ENCODE measurements at places on chromosomes 4 and X.

- no peak for DNase-seq
Measured at GRCh38 chrX:154834562-154834961, at the start of gene SMIM9. TSS of gene SMIM9 (minus strand) at chrX:154834662. CDS start at chrX:154830856, 3,806 bp downstream.

DNA sequence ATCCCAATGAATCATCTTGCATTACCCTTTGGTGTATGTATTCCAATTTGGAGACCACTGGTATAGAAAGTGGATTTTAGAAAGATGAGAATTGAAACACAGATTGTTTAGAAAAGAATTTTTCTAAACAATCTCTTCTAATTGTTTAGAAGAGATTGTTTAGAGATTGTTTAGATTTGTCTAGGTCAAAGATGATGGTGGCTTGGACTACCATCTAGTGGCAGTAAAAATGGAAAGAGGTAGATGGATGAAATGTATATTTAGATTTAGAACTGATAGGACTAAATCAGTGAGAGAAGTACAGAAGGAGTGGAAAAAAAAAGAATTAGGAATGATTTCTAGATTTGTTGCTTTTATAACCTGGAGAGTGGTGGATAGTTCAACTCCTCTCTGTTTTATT lies 70.6 kb downstream of the ARSJ start:
- no peak for DNase-seq

DNA sequence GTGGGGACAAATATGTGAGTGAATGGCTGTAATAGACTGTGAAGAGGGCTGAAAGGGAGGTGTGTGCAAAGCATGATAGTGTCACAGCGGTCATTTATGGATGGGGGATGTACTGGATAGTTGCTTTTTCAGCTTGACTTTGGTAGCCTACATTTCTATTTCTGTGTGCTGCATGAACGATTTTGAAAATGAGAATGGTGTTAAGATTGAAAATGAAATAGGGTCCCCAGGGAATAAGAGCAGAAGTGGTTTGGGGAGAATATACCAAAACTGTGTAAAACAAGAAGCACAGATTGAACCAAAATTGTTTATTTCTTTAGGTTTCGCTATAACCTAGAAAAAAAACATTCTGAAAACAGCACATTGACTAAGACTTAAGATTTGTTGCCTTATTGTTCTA lies 58.8 kb upstream of the CLNK start:
- no peak for DNase-seq

GRCh38 chr4:28482580-28483270 lies 1622.1 kb downstream of the STIM2 start:
- no peak for DNase-seq

GRCh38 chr4:71473541-71474240 lies 134.9 kb downstream of the SLC4A4 start:
- no peak for DNase-seq

DNA sequence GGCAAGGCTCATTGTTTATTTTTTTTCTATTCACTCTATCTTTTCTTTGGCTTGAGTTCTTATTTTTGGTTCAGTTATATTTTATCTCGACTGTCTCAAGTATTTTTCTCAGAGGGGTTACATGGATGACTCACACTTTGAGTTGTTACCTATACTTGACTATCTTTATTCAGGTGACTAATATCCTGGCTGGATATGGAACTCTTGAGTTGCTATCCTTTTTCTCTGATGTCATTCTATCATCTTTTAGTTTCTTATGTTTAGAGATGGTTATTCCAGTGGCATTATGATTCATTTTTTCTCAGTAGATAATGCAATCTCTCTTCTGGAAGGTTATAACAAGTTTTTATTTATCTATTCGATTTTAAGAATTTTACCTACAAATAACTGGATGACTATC lies 117.9 kb downstream of the COX18 start:
- no peak for DNase-seq

DNA sequence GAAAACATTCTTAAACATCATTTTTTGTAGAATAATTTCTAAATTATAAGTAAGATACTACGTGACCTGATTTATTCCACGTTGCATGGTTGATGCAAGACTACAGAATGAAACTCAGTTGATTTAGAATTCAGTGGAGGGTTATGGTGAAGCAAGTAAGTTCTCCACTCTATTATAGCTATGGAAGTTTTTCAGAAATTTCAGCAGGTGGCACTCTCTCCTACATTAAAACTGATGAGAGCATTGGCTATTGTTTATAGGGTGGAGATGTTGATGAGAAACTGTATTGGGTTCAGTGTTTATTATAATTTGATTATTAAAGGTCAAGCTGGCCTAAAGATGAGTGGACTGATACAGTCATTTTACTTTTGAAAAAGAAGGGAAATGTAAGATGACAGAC lies 88.0 kb downstream of the FNIP2 start:
- no peak for DNase-seq

- DNase-seq, result no peak
Measured at GRCh38 chrX:24025741-24026403, 1.1 kb downstream of the KLHL15 start.

- DNase-seq, result no peak
Measured at GRCh38 chrX:63426519-63426918, 75.4 kb upstream of the SPIN4 start.

- no peak for DNase-seq
Measured at GRCh38 chrX:72394518-72395170, 88.9 kb upstream of the CITED1 start.

DNA sequence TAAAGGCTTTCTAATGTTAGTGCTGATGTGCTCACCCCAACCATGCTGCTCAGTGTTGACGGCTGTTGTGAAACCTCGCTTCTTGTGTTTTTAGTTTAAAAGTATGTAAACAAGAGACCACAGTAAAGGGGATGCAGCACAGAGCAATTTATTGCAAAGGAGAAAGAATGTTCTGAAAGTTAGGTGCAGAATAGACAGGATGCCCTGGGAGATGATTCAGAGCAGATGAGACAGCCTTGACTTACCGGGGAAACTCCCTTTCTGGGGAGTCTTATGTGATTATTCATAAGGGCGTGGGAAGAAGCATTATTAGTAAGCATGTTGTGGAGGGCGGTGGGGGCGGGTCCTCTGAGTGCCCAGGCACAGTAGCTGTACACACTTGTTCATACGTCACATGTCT lies 47.7 kb downstream of the EVC start:
- DNase-seq, result no peak

DNA sequence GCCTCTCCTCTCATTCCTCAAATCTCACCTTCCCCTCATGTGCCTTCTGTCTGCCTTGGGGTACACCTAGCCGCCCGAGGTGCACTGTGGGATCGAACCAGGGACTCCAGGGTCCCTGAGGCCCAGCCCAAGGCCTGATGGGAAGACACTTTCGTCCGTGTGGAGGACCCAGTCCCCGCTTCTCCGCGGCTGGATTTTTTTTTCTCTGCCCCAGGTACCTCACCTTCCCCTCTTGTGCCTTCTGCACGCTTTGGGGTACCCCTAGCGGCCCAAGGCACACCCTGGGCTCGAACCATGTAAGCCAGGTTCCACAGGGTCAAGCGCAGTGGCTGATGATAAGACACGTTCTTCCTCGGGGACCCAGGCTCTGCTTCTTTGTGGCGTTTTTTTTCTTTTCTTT lies 530.7 kb downstream of the CWH43 start:
- no peak for DNase-seq

- no peak for DNase-seq
Measured at GRCh38 chr4:75708218-75708691, 16.1 kb upstream of the USO1 start.

- no peak for DNase-seq
Measured at GRCh38 chr4:126986828-126987227, 645.9 kb upstream of the INTU start.

DNA sequence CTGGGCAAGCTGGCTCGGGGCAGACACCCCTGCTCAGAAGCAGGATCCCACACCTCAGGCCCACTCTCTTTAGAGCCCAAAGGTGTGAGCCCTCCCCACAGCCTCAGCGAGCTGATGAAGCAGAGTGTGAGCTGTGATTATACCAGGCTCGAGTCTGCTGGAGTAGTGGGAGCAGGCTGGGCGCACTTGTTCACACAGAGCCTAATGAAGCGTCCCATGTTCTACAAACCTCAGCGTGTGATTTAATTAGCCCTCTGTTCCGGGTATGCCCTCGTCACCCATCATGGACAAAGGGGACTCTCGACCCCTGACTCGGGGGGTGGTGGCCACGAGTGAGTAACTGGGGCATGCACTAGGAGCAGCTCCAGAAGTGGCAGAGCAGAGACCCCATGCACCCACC lies 62.3 kb downstream of the PPP2R2C start:
- DNase-seq, result no peak

GRCh38 chr4:116849620-116850019 lies 235.8 kb downstream of the TRAM1L1 start:
- no peak for DNase-seq

- no peak for DNase-seq
Measured at GRCh38 chr4:82425478-82425877, 4.8 kb downstream of the HNRNPDL start.

GRCh38 chr4:115515366-115515765 lies 401.9 kb upstream of the NDST4 start:
- no peak for DNase-seq

- no peak for DNase-seq
Measured at GRCh38 chr4:77777135-77777807, 41.9 kb downstream of the CNOT6L start.

- no peak for DNase-seq
Measured at GRCh38 chrX:57528670-57529255, 63.0 kb upstream of the ZXDB start.

- no peak for DNase-seq
Measured at GRCh38 chr4:43332052-43332425, 439.5 kb downstream of the GRXCR1 start.

DNA sequence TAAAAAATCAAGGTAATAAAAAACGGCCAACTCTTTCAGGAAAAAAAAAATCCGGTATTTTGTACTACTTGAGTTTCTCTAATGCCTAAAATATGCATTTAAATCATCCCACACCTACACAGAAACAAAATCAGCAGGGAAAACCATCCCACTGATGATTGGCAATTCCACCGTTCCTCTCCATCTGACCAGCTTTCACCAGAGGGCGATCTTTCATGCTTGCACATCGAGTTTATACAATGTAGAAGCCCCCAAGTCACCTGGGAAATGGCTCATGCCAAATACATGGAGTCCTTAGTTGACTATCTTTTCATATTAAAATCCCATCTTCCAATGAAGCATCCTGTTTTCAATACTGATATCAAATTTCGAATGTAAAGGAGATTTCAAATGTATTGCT lies 69.2 kb downstream of the PTCHD1 start:
- DNase-seq, result no peak

DNA sequence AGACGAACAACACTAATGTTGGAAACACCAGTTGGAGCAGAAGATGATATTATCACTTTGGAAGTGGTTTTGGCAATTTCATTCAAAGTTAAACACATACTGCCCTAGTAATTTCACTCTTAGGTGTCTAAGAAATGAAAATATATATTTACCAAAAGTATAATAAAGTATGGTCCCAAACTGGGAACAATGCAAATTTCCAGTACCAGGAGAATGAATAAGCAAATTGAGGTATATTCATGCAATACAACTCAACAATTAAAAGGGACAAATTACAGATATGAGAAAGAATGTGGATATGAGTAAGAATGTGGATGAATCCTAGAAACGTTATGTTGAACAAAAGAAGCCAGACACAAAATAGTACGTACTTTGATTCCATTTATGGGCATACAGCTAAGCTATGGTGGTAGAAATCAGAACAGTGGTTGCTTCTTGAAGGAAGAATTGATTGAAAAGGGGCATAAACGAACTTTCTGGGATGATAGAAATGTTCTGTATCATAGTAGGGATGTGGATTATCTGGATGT lies 10.0 kb downstream of the ELMOD2 start:
- no peak for DNase-seq

GRCh38 chr4:70196857-70197256 lies 1.3 kb downstream of the ODAM start:
- DNase-seq, result no peak

DNA sequence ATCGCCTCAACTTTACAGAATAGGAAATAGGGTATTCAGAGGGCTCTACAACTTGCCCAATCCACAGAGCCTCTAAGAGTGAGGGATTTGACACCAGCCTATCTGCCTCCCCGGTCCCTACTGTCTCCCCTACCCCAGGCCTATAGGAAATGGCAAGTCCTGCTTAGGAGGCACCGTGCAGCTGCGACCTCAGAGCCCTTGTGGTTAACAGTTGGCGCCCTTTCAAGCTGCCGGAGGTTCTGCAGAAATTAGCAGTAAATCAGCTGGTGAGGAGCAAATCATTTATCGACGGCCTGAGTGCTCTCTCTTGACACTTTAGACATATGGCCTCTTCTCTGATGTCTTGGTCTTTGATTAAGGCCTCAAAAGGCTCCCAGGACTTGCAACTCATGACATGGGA lies 96.9 kb downstream of the CLNK start:
- DNase-seq, result no peak

- DNase-seq, result no peak
Measured at GRCh38 chr4:97866821-97867556, 276.3 kb downstream of the STPG2 start.

DNA sequence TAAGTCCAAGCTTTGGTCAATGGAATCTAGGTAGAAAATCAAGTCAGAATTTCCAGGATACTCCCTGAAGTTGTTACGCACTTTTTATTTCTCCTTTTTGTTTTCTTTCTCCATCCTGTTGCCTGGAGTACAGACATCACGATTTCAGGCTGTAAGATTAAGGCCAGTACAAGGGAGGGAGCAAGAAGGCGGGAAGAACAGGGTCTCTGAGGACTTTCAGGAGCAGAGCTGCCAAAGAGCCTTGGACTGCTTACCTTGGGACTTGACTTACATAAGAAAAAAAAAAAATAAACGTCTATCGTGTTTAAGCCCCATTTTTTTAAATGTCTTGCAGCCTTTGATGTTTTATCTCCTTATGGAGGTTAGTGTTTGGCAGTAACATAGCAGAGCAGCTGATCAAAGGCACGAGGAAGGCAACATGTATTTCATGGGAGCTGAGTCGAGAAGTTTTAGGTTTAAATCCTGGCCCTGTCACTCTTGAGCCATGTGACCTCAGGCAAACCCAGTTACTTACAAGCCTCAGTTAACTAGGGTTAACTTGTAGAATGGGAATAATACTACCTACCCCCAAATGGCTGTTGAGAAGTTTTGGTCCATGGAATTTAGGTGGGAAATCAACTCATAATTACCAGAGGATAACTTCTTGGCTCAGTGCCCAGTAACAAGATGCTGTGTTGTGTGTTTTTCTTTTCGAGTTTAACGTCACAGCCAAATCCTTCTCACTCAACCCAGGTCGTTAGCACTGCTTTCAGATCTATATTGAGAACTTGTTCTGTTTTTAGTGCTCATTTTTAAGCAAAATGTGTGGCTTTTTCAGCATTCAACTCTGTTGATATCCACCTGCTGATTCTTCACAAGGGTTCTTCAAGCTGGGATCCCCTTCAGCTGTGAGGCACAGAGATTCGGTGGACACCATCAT lies 106.8 kb downstream of the CLNK start:
- no peak for DNase-seq

All from NCI-H187 (cell line).